CD4-positive, alpha-beta memory T cell (primary cell): ENCODE measurements at places on chromosomes 2 and 18.

GRCh38 chr18:23857164-23857552 lies 157.4 kb upstream of the TTC39C start:
- DNase-seq = no peak

DNA sequence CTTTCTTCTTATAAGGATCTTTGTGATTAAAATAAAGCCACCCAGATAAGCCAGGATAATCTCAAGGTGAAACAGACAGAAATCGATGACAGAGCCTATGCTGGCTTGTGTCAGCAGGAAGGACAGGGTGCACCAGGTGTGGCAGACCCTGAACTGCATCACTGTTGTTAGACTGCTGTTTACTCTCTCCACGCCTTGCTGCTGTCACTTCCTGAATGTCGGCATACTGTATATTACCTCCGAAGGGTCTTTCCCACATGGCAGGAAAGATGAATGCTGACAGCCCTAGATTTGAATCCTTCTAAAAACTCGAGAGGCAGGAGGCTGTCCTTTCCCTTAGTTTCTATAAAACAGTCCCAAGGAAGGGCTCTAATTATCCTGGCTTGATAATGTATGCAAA lies 18.9 kb upstream of the TMEM163 start:
- DNase-seq = no peak

DNA sequence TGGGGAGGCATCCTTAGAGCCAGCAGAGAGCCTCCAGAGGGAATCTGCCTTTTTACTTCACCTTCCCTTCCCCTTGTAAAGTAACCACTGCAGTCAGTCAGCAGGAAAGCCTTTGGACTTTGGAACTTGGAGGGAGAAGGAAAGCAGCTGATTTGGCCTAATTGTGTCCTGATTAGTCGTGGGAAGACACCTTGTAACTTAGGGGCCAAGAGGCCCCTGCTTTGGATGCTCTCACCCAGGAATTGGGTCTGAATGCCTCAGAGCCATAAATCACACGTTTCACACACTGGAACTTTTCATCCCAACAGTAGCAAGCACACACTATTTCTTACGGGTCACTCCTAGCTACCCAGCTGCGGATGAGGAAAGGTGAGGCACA lies 81.0 kb upstream of the PPM1B start:
- DNase-seq = no peak

- DNase-seq = no peak
Measured at GRCh38 chr18:59459369-59460071, 100.5 kb upstream of the LMAN1 start.

DNA sequence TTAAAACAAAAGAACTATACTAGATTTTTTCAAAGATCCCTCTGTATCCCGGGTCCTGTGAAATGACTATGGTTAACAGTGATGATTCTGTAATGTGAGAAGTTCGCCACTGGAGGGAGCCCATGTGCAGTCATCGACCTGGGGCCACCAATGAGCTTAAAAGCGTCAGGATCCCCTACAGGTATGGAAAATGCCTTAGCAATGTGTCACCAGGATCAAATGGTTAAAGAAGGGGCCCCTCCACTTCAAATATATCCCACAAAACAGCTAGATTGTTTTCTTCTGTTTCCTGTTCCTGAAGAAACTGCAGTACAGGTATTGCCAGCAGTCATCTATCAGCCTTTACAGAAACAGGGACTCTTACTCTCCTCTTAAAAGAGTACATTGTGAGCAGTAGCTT lies 15.3 kb downstream of the CHRNA1 start:
- peak; percentile 76 for DNase-seq

- no peak for DNase-seq
Measured at GRCh38 chr2:210667711-210668110, 111.3 kb downstream of the CPS1 start.

DNA sequence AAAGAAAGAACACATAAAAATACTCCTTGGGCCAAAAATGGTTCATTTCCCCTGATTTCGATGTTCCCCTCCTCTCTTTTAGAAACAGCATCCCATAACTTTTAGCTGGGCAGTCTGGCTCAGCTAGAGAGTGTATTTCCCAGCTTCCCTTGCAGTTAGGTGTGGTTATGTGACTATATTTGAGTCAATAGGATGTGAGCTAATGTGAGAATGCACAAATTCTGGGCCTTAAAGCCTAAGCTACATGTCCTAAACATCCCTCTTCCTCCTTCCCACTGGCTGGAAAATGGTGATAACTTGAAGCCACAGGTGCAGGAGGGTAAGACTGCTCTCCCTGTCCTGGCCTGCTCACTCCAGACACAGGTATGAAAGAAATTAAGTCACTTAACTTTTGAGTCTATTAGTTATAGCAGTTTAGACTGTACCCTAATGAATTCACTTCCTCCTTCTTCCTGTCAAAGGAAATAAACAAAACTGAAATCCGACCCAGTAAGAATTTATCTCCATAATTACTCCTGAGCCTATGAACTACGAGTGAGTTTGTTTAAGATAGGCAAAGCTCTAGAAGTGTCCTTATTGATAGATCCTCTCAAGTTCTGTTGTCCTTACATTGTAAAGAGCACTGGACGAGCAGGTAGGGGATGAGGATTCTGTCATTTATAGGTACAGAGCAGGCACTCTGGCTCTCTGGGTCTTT lies 177.6 kb downstream of the MTX2 start:
- no peak for DNase-seq

DNA sequence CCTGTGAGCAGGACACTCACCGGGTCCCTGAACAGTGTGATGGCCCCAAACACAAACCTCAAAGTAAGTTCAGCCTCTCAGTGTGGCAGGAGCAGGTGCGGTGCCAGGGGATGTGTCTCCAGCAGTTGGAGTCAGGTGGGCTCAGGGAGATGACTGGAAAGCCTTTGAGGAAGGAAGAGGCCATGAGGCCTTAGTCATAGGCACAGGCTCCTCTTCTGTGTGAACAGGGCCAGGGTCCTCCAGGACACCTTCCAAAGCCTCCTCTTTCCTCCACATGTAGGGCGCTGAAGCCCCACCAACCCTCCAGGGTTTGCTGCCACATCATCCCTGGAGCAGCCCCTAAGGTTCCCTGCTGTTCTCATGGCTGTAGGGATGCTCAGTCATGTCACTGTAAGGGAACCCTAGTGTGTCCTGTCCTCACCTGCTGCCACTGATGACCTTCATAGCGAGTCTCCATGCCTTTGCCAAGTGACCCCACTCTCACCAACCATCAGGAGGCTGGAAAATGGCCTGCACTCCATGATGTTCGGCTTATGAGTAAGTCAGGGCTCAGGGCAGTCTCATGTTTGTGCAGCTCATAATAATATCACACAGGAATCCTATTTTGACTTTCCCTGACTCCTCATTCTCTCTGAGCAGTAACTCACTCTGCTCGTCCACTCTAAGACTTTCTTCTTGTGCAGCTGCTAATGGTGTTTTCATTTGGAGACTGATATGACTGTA lies 1152.9 kb downstream of the RPIA start:
- DNase-seq = peak; percentile 36

GRCh38 chr2:189168856-189169499 lies 10.6 kb downstream of the COL5A2 start:
- no peak for DNase-seq

DNA sequence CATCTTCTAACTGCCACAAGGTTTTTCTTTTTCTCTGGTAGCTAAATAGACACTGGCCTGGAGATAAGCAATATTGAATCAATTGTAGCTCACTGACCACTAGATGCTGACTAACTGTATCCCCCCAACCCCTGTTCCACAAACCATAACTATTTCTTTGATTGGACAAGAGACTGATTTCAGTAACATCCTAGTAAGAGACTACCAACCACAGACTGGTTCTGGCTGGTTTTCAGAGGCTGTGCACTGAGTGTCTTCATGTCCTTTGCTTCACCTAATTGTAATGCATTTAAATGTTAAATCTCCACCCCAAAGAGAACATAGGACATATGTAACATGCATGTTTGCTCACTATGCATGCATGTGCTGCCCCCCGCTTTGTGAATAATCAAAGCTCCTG lies 3.2 kb upstream of the AAK1 start:
- DNase-seq = no peak

GRCh38 chr2:72754628-72755320 lies 71.1 kb downstream of the EXOC6B start:
- DNase-seq = no peak

DNA sequence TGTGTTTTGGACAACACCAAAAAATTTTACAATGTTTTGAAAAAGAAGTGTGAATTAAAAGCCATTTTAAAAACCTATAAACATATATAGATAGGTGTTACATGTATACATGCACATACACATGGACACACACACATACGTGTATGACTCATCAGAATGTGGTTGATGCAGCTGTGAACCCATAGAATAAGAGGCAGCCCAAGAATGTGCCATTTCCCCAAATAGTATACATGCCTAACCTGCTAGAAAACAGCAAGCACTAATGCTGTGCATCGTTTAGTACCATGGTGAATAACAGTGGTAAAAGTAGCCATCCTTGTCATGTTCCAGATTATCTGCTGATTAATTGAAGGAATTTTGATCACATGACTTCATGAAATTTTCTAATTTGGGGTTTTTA lies 149.0 kb downstream of the DSEL start:
- DNase-seq = no peak

- DNase-seq = no peak
Measured at GRCh38 chr2:120481446-120482194, 135.7 kb downstream of the INHBB start.

GRCh38 chr2:99420031-99420430 lies 69.8 kb downstream of the REV1 start:
- DNase-seq = no peak

GRCh38 chr2:199216253-199216652 lies 241.5 kb downstream of the SATB2 start:
- DNase-seq = no peak

GRCh38 chr2:8260213-8260612 lies 421.6 kb upstream of the ID2 start:
- no peak for DNase-seq

DNA sequence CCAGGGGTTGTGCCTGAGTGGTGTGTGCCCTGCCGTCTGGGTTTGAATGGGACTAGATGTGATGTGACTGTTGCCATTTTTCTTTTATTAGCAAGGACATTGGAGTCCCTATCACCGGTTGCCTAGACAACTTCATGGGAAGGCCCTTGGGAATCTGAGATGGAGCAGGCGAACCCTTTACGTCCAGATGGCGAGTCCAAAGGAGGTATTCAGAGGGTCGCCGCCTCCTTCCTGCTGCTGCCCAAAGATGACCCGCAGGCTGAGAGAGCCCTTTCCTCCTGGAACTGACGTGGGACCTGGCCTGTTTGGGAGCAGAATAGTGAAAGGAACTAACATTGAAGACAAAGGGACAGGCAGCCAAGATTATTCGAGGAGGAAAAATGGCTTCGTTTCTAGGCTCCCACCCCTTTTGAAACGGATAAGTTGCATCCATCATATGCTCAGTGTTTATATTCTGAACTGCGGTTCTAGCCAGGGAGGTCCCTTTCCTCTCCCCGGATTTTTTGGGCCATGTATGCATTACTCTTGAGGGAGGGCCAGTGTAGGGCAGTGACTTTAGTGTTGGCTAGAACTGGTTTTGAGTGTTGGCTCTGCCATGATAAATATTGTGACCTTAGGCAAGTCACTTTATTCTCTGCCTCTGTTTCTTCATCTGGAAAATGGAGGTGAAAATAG lies 673 bp downstream of the CENPO start:
- no peak for DNase-seq

DNA sequence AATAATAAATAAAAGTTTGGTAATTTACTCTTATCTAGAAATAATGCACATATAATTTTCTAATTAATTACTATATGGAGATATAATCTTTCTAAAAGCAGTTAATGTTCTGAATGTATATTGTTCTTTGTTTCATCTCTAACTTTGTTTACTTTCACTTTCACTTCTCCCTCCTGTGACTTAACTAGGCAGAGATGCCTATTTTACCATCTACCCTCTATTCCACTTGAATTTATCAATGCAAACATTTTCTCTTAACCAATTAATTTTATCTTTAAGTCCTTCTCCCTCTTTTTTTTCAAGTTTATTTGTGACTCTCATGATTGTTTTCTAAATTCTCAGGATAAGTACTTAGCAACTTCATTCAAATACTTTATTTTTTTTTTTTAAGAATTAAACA lies 55.1 kb upstream of the IL1RL1 start:
- DNase-seq = no peak

DNA sequence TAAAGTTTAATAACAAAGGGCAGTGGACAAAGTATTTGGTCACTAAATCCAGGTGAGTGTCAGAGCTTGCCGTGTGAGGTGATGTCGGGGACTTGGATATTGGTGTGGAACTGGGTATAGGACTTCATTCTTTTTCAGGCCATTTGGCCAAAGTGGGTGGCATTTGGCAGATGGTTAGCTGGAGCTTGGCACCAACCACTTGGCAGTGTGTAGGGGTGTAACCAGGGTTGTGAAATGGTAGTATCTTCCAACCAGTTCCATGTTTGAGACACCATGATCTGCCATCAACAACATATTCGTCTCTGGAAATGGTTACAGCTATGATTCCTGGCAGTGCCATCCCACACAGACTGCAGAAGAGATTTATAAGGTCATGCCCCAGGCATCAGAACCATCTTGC lies 113.9 kb downstream of the CCDC85A start:
- no peak for DNase-seq

GRCh38 chr2:20448246-20448976 lies 1.5 kb downstream of the RHOB start:
- DNase-seq = no peak

DNA sequence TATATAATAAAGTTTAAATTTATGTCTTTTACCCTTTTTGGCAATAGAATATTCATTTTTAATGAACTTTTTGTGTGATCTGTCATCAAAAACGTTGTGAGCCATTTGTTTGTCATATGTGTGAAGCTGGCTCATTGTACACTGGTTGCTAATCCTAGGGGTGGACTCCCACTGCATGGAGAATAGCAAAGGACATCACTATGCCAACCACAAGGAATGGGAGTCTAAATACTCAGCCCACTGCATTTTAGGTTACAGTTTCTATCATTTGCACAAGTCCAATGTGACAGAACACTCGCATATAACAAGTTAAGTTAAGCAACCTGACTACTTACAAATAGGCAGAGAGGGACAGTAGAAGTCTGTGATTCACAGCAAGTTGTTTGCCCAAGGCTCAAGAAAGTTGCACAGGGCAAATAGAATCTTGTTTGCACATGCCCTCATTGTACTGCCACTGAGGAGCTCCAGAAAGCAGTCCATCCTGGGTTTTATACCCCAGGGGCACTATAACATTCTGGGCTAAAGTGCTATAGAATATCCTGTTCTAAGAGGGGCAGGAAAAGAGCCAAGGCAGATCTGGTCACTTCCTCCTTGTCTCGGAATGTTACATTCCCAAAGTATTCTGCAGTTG lies 545.9 kb upstream of the GCFC2 start:
- no peak for DNase-seq

GRCh38 chr2:102737431-102737830 lies 24.4 kb upstream of the TMEM182 start:
- DNase-seq = no peak
